ENCODE measurements at places on chromosomes 11 and 22.

DNA sequence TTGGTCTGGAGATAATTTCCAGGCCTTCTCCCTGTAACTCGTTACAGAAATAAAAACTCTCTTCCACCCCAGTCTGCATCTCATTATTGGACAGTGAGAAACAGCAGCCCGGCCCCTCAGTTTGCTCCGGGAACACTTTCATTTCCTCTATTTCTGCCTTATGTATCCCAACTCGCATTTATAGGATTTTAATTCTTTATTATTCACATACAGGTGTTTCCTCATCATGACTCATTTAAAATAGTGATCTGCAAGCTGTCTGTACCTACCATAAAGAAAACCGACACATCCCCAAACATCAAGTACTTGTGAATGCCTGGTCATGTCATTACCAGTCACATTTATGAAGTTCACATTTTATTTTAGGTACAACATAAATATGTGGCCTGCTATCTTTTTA, 42.8 kb downstream of the PIWIL3 start:
- DNase-seq, result no peak

DNA sequence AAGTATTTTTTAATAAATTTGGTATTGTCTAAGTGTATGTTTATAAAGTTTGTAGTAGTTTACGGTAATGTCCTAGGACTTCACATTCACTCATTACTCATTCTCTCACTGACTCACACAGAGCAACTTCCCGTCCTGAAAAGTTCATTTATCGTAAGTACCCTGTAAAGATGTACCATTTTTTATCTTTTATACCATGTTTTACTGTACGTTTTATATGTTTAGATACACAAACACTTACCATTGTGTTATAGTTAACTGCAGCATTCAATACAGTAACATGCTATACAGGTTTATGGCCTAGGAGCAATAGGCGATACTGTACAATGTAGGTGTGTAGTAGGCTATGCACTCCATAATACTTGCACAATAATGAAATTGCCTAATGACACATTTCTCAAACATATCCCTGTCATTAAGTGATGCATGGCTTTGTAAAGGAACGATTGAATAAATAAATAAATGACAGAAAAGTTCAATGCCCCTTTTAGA, 12.5 kb upstream of the CARD18 start:
- no peak for DNase-seq

- DNase-seq, result no peak
Measured at GRCh38 chr11:107457205-107457557, 444 bp downstream of the CWF19L2 start.

DNA sequence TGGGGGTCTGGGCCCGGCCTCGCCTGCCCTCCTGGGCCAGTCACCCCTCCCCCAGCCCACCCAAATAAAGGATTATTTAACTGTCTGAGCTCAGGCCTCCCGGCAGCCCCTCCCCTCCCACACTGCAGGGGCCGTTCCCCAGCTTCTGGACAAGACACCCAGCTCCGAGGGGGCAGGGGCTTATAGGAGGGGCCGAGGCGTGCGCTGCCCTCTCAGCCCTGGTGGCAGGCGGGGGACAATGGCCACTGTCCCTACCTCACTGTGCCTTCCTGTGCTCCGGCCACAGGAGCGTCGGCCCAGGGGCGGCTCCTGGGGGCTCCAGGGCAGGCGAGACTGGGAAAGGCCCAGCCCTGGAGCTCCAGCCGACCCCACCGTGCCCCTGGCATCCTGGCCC, 2.2 kb upstream of the SELENOO start:
- no peak for DNase-seq

GRCh38 chr11:41866525-41866924, 407.1 kb upstream of the LRRC4C start:
- no peak for DNase-seq

DNA sequence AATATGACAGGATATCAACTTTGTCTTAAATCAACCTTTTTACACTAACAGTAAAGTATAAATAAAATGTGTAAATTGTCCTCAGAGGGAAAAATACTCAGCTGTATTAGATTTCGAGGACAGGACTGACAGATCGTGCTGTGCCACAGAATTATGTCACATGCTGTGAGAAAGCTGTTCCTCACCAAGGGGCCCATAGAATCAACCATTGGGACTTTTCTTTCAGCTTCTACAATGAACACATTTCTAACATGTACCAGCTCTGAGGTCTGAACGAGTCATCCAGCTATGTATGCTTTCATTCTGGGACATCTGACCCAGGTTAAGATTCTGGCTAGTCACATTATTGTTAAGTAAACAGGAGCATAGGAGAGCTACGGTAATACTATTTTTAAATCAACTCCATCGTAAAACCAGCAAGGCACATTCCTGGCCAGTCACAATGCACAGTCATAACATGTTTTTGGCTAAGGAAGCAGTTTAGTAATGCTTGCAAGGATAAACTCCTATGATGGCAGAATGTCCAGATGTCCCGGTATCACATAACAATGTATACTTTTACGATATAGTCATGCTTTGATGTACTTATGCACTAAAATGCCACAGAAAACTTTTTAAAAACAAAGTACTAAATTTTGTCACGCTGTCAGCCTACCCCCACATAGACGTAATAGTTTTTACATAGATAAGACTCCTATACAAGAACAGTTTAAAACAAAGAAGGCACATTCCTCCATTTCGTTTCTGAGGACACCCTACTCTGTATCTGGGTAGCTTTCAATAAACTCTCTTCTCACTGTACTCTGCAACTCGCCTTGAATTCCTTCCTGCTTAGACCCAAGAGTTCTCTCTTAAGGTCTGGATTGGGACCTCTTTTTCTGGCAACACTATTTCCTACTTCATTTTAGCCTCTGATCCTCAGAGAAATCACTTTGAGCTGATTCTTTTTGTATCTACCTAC, 27.4 kb downstream of the ZNF214 start:
- no peak for DNase-seq

- no peak for DNase-seq
Measured at GRCh38 chr11:1852271-1852876, 510 bp upstream of the LSP1 start.

DNA sequence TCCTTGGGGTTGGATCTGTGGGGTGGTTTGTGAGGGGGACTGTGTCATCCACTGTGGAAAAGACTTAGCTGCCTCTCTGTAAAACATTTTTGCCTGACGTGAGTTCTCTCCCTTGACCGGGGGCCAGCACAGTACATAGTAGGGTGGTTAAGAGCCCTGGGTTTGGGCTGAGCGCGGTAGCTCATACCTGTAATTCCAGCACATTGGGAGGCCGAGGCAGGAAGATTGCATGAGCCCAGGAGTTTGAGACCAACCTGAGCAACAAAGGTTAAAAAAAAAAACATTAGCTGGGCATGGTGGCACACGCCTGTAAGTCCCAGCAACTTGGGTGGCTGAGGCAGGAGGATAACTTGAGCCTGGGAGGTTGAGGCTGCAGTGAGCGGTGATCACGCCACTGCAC, 74.7 kb upstream of the WNT7B start:
- DNase-seq, result no peak

DNA sequence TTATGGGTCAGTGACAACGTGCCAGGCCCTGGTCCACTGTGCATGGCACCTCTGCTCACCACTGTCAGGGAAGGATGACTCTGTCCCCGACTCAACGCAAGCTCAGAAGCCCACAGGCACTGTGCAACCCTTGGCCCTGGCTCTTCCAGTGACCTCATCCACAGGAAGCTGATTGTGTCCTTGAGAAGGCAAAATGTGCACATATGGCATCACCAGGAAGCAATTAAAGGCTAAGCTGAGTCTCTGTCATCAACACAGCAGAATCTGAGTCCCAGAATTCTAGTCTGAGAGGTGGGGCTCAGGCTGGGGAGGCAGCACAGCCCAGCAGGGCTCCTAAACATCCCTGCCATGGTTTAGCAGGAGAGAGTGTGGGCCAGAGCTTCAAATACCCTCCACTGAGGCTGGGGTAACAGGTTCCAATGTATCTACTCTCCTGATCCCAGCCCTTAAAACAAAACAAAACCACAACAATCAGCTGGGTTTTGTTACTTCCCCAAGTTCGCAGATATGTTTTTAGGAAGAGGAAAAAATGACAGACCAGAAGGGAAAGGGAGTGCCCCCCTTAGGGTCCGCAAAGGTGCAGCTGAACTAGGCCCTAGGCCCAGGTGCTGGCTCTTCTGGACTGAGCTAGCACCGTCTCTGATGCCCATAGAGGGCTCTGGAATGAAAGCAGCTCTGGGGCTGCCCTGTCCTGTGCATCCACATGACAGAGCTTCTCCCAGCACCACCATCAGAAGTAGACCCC, 33.5 kb upstream of the GNAZ start:
- no peak for DNase-seq

DNA sequence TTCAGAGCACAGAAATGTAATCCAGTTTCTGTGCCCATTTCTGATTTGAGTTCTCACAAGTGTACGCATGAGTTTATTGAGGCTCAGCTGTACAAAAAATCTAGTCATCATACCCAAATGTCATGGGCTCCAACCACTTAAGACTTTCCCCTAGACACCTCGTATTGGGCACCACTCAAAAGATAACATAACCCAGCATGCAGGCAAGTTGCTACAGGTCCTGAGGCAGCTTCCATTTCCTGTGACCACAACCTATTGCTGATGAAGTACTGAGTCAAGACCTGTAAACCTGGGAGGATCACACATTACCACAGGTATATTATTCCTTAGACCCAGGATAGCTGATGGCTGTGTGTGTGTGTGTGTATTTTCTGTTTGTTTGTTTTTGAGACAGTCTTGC, 95.2 kb downstream of the MRTFA start:
- DNase-seq, result no peak

- no peak for DNase-seq
Measured at GRCh38 chr22:38136607-38137006, 26.1 kb upstream of the BAIAP2L2 start.

DNA sequence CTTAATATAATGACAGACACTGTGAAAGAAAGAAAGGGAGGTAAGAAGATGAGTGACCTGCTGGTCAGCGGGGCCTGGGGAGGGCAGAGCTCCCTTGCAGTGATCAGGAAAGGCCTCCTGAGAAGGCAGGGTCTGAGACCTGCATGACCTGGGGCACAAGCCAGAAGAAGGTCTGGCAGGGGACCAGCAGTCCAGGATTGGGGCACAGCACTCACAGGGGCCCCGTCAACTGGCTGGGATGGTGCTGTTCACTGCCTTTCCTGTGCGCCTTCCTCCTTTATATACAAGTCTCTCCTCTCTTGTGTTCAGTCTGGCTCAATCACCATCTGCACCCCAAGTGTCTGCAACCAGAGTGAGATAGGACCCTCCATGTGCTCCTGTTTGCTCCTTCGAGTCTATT, 22.2 kb upstream of the SCARF2 start:
- DNase-seq, result no peak

DNA sequence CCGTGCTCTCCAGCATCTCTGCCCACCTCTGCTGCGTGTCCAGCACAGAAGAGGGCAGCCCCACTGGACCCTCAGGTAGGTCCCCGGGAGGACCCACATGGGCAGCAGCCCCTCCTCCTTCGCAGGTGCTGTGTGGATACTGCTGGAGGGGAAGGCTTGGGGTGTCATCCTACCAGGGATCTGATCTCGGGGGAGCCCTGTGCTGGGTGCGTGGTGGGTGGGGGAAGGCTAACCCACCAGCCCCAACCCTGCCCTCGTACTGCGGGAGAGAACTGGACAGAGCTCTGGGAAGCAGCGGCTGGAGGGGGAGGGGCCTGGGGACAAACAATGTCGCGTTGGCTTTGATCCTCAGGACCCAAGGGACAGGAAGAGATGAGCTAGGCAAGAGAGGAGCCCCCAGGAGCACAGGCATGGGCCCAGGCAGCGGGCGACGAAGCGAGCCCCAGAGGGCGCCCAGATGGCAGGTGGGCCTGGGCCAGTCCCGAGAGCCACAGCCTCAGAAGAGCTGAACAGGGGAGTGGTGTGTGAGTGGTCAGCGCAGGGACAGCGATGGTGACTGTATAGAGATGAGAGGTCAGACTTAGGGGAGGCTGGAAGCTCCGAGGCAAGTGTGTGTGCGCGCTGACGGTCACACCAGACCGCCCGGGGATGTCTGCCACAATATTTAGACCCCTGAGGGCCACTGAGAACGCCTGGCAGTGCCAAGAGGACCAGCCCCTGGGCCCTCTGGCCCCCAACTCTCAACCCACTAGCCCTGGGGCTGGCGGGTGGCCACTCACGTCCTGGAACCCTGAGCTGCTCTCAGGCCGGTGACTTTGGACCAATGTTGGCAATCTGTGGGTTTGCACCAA, 1.4 kb upstream of the PIM3 start:
- DNase-seq, result no peak

GRCh38 chr22:27959335-27960090, 40.5 kb upstream of the PITPNB start:
- DNase-seq, result no peak

GRCh38 chr22:27896245-27896644, 22.8 kb downstream of the PITPNB start:
- DNase-seq, result no peak

DNA sequence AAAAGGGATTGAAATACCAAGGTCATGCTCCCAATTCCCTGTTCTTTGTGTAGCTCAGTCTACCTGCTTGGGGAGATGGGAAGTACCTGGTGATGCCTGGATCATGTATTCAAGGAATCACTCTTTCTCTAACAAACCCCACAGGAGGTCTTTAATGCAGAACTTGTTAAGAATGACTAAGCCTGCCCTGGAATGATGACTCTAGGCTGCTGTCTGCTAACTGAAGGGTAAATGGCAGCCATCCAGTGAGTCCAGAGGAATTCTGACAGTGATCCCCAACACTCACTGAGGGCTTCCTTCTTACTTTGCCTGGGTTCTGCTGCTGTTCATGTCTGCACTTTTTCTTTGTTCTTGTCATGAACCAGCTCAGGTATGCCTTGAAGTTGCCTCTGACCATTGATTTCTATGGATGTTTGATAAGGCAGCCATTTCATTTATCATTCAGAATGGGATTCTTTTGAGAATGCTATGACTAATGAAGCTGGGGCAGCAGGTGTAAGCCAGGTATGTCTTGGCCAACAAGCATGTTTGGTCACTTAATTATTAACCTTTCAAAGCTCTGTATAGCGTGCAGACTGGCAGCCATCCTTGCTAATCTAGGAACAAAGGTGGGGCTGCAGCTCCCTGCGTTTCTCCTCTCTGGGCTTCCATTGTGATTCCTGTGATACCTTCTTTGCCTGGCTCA, 11.4 kb downstream of the PRSS23 start:
- DNase-seq, result no peak

GRCh38 chr11:106493751-106494150, 416.3 kb downstream of the AASDHPPT start:
- no peak for DNase-seq

DNA sequence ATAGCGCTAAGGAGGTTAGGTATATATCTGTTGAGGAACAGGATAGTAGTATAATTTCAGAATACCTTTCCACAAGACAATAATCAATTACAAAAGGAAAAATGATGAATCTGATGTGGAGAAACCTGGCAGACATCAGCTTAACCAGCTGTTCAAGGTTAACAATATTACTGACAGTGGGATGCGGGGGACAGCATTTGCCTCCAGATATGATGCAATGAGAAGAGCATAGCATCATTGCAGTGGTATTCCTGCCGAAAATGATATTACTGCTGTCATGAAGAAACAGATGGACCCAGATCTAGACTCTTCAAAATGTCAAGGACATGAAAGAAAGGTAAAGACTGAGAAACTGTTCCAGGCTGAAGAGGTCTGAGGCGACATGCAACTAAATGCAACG, 49.7 kb downstream of the RBFOX2 start:
- DNase-seq, result no peak

- DNase-seq, result no peak
Measured at GRCh38 chr22:44369293-44369661, 56.5 kb upstream of the SHISAL1 start.

Measured in neural crest cell (in vitro differentiated cells).